ENCODE measurements at places on chromosomes 12 and 14.

DNA sequence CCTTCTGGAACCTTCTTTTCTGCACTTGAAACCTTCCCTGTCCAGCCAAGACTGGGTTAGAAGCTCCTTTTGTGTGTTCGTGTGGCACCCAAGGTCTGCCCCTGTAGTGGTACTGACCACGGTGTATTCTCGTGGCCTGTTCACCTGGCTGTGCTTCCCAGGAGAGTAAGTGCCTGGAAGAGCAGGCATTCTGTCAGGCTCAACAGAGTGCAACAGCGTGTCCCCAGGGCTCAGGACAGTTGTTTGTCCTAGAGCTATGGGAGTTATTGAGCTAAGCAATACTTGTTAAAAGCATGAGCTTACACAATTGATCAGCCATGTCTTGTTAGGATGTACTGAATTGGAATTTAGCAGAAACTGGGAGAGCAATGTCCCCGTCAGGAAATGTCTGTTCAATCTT, 12.9 kb upstream of the SLC38A2 start:
- peak; percentile 24 for DNase-seq

- DNase-seq: peak; percentile 86
Measured at GRCh38 chr12:67441736-67442346, 172.7 kb downstream of the CAND1 start.

GRCh38 chr12:81949841-81950308, 190.7 kb upstream of the PPFIA2 start:
- DNase-seq: no peak

GRCh38 chr14:29930283-29930682, 2.6 kb upstream of the PRKD1 start:
- peak; percentile 66 for DNase-seq

DNA sequence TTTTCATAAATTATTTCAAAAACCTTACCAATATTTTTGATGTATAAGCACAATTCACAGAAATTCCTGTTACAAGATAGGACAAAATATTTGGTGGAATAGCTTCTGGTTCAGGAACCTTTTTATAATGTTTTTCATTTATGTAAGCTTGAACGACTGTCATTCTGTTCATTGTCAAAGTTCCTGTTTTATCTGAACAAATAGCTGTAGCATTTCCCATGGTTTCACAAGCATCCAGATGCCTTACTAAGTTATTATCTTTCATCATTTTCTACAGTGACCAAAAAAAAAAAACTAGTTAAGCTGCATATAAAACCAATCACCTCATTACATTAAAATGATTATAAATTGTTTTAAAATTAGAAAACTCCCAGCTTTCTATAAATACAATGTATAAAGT, 87.1 kb downstream of the ATP2B1 start:
- DNase-seq: no peak

DNA sequence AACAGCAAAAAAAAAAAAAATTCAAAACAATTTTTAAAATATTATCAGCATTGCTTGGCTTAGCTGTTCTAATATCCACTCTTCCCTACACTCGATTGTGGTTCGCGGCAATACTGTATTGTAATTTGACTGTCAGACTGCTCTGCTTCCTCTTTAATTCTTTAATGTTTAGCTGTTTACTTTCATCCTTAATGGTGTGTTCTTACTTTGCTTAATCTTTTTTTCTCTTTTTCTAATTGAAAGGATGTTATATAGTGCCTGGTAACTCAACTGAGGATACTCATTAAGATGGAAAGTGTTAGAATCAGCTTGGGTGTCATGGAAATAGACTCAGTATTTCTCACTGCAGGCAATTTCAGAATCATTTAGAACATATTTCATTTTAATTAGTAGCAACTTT, 2.0 kb downstream of the ANO4 start:
- DNase-seq: no peak

DNA sequence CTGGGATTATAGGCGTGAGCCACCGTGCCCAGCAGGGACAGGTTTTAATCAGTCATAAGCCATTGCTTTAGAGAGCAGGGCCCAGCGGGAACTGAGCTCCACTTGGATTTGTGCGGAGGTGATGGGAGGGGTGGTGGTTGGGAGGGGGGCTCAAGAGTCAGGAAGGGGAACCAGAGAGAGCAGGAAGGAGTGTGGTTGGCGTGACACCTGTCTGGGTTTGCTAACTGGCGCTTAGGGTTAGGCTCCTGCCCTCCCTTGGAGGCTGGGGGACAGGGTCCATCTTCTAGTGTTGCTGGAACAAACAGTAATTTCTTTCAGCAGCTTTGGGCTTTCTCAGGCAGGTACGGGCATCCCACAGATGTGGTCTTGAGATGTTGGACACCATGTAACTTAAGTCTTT, 7.5 kb upstream of the ALDH2 start:
- no peak for DNase-seq

DNA sequence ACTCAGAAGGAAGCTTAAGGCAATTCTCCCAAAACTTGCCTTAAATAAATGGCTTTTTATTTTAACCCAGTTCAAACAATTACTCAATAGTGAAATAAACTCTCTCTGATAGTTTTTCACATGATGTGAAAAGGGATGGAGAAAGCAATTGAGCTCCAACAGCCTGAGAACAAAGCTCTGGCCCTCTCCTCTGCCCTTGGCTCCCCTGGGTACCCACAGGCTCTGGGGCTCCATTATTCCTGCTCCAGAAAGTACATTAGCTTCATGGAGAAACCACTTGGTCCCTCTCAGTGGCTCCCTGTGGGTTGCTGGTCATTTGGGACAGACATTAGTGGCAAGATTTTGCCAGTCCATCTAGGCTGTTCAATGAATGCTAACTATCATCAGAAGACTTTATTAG, 242.8 kb downstream of the ATP23 start:
- no peak for DNase-seq

DNA sequence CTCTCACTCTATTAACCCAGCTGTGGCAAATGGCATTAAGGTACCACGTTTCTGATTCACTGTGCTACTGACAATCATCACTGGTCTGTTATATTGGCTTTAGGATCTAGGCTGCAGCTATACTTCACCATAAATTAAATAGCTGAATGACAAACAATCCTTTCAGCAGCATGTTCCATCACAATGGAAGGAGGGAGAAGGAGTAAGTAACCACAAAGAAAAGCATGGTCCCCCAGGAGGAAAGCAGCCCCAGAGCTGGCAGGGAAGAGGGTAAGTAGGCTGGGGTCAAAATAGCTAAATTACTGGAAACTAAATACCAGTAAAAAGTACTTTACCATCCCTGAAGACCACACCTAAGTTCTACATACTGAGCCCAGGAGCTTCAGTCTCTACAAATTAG, 2.8 kb downstream of the ARMH4 start:
- no peak for DNase-seq

DNA sequence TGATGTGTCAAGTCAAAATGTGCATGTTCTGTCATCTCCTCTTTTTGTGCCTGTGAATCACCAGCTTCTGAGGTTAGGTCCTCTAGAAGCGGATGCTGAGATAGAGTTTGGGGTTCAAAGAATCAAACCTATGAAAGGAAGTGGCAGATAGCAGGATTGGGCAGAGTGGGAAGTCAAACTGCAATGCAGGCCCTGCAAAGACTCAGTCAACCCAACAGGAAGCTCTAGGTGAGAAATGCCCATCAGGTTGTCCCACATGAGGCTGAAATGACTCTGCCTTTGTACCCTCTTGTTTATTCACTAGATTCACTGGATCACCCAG, 4.5 kb upstream of the MIA2 start:
- no peak for DNase-seq

DNA sequence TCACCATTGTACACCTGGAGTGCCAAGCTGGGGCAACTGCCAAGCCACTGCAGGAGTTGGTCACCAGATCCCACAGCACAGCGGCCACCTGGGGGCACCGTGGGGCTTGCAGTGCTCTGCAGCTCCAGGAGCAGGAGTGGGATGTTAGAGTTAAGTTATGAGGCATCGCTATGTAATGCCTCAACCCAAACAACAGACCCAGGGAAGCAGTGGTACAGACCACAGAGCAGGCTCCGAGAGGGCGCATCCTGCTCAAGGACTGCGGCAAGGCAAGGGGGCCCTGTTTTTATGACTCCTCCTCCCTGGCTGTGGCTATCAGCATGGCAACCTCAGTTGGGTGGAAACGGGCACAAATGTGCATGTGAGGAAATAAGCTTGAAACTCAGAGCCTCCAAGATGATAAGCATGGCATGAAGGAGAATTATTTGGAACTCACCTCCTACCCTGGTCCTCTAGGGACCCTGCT, 63.1 kb downstream of the ARL6IP4 start:
- DNase-seq: peak; percentile 95

DNA sequence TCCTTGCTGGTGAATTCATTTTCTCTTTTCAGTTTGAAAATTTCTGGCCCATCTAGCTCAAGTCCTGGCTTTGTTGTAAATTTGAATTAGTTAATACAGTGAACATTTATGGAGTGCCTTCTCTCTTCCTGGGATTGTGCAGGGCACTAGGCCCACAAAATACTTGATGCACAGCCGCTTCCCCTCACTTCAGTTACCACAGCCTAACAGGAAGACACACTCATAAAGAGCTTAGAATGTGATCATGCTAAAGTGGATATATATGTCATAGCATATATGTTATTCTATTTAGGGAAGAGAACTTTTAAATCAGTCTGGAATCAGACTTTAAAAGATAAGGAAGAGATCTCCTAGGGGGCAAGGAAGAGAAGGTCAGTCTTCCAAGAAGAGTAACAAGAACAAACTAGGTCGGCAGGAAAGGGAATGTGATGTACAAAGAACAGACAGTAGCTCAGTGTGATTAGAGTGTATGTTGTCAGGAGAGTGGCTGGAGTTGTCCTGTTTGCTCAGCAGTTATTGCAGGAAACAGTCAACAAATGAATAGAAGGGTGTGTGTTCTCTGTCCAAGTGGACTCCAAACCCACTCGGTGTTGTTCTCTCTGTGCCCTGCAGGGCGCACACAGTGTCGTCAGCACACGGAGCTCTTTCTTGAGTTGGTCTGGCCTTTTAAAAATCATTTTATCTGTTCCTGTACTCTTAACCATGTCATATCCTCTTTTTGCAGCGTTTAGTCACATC, 74.4 kb downstream of the DAAM1 start:
- no peak for DNase-seq

- no peak for DNase-seq
Measured at GRCh38 chr12:121801595-121802484, 2.0 kb upstream of the SETD1B start.

DNA sequence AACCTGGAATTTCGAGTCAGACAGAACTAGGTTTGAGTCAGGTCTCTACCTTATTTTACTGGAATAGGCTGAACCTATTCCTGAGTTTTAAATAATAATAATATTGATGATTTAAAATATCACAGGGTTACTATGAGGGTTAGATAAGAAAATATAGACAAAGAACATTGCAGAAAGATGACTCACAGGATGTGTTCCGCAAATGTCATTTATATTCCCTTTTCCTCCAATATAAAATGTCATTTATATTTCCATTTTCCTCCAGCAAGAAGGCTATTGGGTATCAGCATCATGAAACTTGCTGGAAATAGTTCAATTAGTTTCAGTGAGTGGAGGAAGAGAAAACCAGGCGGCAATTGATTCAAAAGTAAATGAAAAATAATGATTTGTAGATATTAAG, 163.9 kb upstream of the RASSF8 start:
- no peak for DNase-seq

DNA sequence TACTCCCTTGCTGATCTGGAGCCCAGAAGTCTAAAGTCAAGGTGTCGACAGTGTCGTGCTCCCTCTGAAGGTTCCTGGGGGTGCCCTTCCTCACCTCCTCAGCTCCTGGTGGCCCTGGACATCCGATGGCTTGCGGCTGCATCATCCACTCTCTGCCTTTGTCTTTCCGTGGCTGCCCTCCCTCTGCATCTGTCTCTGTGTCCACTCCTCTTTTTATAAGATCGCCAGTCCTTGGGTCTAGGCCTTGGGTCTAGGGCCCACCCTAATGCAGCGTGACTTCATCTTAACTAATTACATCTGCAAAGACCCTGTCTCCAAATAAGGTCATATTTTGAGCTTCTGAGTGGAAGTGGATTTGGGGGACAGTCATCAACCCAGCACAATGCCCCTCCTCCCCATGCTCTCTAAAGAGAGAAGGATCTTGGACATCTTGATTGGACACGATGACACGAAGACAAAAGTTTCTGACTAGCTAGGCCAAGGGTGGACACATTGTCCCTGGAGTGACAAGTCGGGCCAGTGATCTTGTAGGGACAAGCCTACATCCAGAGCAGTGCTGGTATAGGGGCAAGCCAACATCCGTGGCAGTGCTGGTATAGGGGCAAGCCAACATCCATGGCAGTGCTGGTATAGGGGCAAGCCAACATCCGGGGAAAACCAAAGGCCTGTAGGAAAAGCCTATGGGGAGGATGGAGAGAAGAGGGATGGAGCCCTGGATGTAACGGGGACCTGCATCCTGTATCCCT, 93.9 kb upstream of the DIO3 start:
- no peak for DNase-seq
